ENCODE measurements at places on chromosomes 2 and 18. TPM values are rescaled to one million over a fixed set of nuclear protein-coding genes. Genes with fewer than 3 reads are reported as not detected.

- no peak for DNase-seq
Observed at GRCh38 chr2:8412586-8412985, 269.3 kb upstream of the ID2 start.

DNA sequence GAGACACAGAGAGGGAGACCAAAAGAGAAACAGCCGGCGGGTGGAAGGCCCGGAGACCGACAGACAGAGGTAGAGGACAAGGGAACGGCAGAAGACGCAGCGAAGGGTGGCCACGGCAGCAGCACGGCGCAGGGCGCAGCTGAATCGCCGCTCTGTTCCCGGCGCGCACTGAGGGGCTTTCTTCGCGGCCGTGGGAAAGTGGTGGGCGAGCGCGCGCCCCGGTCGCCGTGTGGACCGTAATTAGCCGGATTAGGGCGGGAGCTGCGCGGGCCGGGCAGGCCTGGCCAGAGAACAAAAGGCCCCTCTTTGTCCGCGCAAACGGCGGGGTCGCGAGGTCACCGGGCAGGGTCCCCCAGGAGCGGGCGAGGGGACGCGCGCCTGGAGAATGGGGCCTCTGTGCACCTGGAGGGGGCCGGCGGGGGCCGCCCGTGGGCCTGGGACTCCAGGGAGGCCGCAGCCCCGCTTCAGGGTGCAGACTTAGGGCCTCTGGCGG, 158.3 kb downstream of the ZFP36L2 start:
- no peak for DNase-seq

FEV gene
- not detected for total RNA-seq

GRCh38 chr2:119960821-119961220, 52.1 kb upstream of the EPB41L5 start:
- no peak for DNase-seq

DNA sequence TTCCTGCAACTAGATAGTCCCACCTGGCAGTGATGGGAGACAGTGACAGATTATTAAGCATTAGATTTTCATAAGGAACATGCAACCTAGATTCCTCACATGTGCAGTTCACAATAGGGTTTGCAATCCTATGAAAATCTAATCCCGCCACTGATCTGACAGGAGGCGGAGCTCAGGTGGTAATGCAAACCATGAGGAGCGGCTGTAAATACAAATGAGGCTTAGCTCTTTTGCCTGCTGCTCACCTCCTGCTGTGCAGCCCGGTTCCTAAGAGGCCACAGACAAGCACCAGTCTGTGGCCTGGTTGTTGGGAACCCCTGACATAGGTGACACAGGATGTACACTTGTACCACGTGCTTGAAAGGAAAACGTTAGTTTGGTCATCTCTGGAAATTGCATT, 41.6 kb downstream of the CDH19 start:
- DNase-seq: no peak

GRCh38 chr18:48022531-48023329, 92.3 kb upstream of the SMAD2 start:
- peak; percentile 86 for DNase-seq

ALLC gene
- total RNA-seq: not detected
